RWPE2 (cell line): ENCODE measurements at places on chromosomes 4 and X.
A peak's percentile ranks its signal among the peaks of the same experiment; 100 is the strongest.

GRCh38 chrX:8851231-8851886 lies 50.2 kb upstream of the FAM9A start:
- DNase-seq: no peak

DNA sequence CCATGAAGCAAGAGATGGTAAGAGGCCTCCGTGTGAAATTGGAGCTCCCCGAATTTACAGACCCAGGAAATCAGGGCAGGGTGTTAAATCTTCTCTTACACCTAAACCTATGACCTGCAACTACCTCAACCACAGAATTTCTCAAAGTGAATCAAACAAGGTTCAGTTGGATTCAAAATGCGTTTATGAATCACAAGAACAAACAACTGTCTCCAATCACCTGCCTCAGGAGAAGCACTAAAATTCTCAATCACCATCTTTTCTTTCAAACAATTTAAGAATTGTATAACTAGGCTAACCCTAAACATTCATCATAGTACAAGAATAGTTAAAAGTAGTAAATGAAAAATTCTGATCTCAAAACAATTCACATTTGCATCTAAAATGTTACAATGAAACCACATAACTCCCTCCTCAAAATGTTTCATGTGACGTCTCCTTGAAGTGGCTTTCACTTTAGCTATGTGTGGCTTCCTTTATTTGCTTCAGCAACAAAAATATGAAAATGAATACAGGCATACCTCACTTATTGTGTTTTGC lies 19.2 kb downstream of the PPP3CA start:
- DNase-seq: no peak

- no peak for DNase-seq
Measured at GRCh38 chr4:8185930-8186329, 13.2 kb upstream of the SH3TC1 start.

GRCh38 chr4:187042251-187042650 lies 318.6 kb upstream of the FAT1 start:
- DNase-seq: no peak

DNA sequence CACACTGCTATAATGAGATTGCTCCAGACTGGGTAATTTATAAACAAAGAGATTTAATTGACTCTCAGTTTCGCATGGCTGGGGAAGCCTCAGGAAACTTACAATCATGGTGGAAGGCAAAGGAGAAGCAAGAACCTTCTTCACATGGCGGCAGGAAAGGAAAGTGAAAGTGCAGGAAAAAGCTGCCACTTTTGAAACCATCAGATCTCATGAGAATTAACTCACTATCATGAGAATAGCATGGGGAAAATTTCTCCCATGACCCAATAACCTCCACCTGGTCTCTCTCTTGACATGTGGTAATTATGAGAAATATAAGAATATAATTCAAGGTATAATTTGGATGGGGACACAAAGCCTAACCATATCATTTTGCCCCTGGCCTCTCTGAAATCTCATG lies 884.2 kb downstream of the GLUD2 start:
- no peak for DNase-seq

- DNase-seq: no peak
Measured at GRCh38 chrX:46628460-46629371, 55.2 kb downstream of the CHST7 start.

DNA sequence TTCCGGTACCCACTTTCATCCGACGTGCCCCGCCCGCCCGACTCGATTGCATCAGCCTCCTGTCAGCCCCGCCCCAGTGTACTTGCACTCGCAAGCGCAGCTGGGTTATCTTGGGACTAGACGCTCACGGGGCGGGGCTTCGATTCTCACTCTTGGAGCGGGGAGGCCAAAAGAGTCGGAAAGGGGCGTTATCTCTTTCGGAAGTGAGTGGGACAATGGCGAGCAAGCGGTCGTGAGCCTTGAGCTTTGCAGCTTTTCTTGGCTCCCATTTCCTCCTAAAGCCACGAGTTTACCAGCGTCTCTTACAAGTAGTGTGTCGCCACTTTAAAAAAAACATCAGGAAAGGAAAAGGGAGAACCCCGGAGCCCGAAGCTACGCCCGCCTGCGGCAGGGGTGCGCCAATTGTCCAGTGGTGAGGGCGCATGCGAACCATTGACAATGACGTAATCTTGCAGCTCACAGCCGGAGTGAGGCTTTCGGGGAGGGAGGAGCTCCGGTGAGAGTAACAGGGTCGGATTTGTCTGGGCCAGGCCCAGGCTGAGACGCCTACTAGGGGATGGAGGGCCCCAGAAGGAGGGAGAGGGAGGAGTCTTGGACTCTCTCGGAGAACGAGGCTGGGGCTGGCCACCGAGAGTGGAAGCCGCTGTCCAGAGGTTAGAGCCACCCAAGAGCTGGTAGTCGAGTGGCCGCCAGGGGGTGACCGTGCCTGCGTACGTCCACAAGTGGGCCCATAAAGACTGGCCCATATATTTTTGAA lies 109.5 kb downstream of the GNL3L start:
- DNase-seq: peak; percentile 93

DNA sequence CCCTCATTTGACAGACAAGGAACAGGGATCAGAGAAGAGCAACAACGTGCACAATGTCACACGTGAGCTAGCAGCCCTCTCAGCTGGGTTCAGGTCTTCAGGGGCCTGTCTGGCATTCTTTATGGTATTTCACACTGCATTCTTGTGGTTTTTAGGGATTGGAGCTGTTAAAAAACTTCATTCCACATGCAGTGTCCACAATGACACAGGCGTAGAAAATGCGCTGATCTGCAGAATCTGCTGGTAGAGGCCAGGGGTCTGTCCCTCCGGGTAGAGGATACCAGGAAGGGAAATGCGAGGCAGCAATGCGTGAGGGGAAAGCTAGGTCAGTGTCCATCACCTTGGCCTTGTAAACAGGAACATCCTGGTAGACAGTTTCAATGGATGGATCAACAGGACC lies 36.6 kb downstream of the MAP7D3 start:
- no peak for DNase-seq

GRCh38 chr4:165207016-165207430 lies 338 bp upstream of the KLHL2 start:
- no peak for DNase-seq

- no peak for DNase-seq
Measured at GRCh38 chrX:145861818-145862217, 44.2 kb downstream of the SLITRK2 start.

DNA sequence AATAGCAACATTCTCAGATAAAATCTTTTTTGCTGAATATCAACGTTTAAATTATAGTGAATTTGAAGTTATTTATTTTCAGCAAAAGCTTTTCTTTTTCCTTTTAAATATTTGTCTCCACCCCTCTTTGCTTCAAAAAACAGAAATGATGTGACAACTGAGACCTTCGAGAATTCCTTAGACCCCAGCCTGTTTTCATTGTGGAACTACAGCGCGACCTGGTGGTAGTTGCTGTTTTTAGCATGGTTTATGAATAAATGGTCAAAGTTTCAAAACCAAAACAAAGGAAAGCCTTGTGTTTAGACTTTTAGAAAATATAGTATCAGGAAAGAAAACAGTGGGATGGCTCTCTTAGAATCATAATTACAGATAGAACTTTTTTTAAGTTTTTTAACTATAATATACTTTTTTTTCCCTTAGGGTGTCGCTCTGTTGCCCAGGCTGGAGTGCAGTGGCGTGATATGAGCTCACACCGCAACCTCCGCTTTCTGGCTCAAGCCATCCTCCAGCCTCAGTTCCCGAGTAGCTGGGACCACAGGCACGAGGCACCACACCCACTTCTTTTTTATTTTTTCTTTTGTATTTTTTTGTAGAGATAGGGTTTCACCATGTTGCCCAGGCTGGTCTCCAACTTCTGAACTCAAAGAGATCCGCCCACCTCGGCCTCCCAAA lies 26.8 kb upstream of the TMEM184C start:
- DNase-seq: no peak

- DNase-seq: no peak
Measured at GRCh38 chrX:19152762-19153161, 30.5 kb upstream of the ADGRG2 start.

DNA sequence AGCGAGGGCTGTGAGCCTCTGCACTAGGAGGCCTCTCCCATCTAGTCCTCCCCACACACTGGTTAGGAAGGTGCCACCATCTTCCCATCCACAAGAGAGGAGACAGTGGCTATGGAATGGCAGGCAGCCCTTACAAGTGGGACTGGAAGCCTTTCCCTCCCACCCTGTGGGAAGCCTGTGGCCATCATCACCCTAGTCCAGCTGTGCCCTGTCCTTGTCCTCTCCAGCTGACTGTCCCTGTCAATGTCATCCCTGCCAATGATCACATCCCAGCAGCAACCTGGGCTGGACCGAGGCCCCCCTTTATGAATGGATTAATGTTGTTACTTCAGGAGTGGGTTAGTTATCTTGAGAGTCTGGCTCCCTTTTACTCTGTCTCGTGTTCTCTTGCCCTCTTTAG lies 52.8 kb downstream of the NYX start:
- no peak for DNase-seq

GRCh38 chr4:182155806-182156205 lies 87.4 kb upstream of the TENM3 start:
- no peak for DNase-seq

GRCh38 chr4:100379583-100380105 lies 138.2 kb downstream of the EMCN start:
- no peak for DNase-seq

DNA sequence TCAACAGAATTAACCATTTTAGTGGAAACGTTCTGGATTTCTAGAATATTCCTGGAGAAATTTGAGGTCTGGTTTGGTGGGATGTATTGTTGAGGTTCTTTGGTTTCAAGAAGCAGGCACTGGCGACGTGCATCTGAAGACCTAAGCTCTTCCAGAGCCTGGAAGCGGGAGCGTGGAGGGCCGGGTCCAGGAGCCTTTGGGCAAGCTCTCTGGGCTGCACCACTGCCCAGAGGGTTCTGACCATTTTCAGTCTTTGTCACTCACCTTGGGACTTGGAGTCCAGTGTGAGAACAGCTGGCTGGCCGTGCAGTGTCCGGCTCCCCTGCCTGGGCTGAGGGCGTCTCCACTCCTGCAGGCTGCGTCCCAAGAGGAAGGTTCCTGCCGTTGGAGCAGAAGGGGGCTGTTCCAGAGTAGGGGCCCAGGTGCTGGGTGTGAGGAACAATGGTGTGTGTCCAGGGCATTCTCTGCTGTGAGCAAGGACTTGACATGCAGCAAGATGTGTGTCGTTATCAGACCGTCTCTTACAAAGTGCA lies 24.0 kb downstream of the PIGG start:
- no peak for DNase-seq

GRCh38 chr4:107210450-107211239 lies 174.5 kb upstream of the DKK2 start:
- DNase-seq: no peak
